NCI-H446 (cell line): ENCODE measurements at places on chromosomes 16 and 17.
A peak's percentile ranks its signal among the peaks of the same experiment; 100 is the strongest.

- no peak for DNase-seq
These were observed 15.5 kb upstream of the JPT2 start for GRCh38 chr16:1662543-1662942.

DNA sequence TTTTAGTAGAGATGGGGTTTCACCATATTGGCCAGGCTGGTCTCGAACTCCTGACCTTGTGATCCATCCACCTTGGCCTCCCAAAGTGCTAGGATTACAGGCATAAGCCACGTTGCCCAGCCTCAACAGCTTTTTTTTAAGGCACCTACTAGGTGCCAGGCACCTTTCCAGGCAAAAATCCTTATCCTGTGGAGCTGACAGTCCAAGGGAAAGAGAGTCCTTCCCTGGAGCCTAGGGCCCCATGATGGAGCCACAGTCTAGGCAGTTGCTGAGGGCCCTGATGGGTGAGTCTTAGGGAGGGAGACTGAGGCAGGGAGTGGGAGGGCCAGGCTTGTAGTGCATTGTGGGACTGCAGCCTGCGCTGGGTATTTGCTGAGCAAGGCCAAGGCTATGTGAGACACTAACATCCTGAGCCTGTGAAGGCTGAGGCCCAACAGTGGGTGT is 79.6 kb upstream of the TOB1 start:
- no peak for DNase-seq

DNA sequence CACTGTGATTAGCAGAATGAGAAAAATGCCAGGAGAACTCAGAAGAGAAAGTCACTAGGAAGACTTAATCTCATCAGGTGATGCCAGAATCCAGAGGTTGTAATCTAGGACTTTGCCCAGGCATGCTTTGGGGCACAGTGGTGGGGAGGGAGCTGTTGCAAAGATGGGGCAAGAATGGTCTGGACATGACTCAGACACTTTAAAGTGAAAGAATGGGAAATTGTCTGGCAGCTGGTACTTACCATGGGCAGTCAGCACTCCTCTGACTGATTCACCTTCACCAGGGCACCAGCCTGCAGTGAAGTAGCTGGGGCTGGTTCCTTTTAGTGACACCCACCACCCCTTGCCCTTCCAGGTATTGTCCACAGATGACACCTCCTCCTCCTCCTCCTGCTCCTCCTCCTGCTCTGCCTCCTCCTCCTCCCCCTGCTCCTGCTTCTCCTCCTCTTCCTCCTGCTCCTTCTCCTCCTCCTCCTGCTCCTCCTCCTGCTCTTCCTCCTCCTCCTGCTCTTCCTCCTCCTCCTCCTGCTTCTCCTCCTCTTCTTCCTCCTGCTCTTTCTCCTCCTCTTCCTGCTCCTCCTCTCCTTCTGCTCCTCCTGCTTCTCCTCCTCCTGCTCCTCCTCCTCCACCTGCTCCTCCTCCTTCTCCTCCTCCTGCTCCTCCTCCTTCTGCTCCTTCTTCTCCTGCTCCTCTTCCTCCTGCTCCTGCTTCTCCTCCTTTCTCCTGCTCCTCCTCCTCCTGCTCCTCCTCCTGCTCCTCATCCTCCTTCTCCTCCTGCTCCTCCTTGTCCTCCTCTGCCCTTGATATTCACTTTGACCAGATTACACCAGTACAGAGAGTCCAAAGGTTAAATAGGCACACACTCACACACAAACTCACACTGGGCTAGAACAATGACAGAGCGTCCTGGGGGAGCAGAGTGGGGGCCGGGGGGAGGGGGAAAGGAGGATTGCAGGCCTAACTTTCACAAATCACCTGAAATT is at the start of gene CHD9NB:
Gene CHD9NB, minus strand, starts transcription at position 379 of the 983 bp plus-strand sequence. CDS start 8,739 bp downstream, outside the sequence.
- no peak for DNase-seq

GRCh38 chr16:77304877-77305276 is 105.7 kb downstream of the SYCE1L start:
- DNase-seq, result no peak

DNA sequence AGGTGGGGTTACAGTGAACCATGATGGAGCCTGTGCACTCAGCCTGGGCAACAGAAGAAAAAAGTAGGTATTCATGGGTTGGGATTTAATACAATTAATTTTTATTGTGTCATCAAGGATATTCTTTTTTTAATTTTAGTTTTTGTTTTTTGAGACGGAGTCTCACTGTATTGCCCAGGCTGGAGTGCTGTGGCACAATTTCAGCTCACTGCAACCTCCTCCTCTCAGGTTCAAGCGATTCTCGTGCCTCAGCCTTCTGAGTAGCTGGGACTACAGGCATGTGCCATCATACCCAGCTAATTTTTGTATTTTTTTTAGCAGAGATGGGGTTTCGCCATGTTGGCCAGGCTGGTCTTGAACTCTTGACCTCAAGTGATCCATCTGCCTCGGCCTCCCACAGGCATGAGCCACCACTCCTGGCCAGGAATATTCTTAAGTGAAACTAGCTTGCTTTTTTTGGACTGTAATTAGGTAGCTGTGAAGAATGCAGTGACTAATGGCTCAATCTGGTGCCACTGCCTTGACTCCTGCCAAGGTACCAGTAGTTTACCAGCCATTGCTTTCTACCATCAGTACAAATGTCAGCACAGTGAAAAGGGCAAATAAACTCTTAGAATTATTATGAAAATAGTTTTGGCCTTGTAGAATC is 4.8 kb downstream of the PPM1D start:
- peak; percentile 77 for DNase-seq

DNA sequence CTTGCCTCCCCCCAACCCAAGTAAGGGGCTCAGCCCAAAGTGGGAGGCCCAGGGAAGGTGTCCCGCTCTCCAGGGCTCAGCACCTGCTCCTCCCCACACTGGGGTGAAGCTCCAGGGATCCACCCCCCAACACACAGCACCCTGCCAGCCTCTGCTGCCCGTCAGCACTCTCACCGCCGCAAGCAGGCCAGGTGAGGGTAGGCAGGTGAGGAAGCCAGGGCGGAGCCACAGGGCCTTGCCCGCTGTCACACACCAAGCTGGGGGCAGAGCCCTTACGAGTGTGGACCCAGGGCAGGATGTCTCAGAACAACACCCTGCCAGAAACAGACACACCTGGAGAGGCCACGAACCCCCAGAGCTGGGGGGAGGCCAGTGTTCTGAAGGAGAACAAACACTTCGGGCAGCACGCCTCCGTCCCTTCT is 19.5 kb downstream of the PLLP start:
- no peak for DNase-seq

DNA sequence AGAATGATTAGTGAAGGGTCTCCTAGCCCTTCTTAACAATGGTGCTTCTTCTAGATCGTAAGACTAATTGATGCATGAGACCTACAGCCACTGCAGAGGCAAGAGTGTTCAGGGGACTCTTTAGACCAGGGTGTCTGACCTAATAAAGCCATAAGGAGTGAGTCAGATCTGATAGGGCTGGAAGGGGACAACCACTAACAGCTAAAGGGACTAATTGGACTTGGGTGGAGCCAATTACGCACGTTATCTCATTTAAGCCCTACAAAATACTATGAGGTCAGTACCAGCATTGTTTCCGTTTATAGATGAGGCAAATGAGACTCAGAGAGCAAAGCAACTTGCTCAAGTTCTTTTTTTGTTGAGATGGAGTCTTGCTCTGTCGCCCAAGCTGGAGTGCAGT is 14.5 kb upstream of the RNF222 start:
- no peak for DNase-seq
